Stimulated activated CD4-positive, alpha-beta T cell treated with anti-CD3 and anti-CD28 coated beads, TNF-alpha, amount 100 ng/mL, for 1 hour (primary cell): ENCODE measurements at places on chromosomes 7 and 10.

GRCh38 chr7:50632561-50633413 lies 67.6 kb upstream of the DDC start:
- DNase-seq, result peak; percentile 32

GRCh38 chr10:112784022-112784461 lies 166.0 kb upstream of the TCF7L2 start:
- no peak for DNase-seq

GRCh38 chr7:158406801-158407200 lies 180.8 kb downstream of the PTPRN2 start:
- no peak for DNase-seq

GRCh38 chr7:130353196-130353595 lies 8.6 kb downstream of the CPA5 start:
- DNase-seq, result no peak

DNA sequence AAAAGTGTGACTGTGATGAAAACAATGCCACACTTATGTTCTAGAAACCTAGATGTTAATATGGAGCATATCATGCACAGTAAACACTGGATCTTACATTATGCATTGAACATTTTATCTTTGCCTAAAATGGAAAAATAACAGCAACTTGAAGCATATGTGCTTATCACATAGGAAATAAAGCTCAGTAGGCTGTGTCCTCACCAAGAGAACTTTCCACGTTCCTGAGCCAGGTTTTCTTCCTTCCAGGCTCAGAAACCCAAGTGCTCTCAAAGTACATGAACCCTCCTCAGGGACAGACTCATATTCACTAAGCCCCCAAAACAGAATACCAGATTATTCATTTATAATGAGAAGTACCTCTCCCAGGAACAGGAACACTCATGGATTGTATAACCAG lies 79.4 kb upstream of the PRKAR2B start:
- no peak for DNase-seq

GRCh38 chr10:111186358-111186757 lies 109.5 kb downstream of the ADRA2A start:
- DNase-seq, result no peak

DNA sequence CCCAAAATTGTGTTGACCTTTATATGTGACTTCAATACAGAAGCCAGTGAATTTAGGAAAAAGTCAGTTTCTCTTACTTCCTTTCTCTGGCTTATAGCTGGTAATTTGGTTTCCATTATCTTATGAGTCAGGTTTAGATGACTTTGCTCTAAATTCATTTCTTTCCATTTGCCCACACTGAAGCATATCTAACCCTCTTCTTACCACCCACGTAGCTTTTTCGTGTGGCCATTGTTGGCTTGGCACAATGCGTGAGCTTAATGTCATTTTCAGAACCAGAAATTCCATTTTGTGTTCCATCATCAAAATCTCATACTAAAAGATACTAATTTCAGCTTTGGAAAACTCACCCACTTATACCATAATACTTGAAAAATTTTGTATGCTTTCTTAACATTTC lies 271.2 kb downstream of the INHBA start:
- no peak for DNase-seq
